SK-MEL-5 (cell line): ENCODE measurements at places on chromosomes 13 and 19. TPM values are rescaled to one million over a fixed set of nuclear protein-coding genes. Genes with fewer than 3 reads are reported as not detected.

GRCh38 chr19:9622531-9622930 lies 1.5 kb upstream of the ZNF561 start:
- no peak for DNase-seq

- DNase-seq: no peak
These were observed 3.1 kb downstream of the ZBTB7A start for GRCh38 chr19:4063369-4064148.

- peak; percentile 65 for DNase-seq
These were observed 169.3 kb downstream of the COL4A1 start for GRCh38 chr13:110137680-110138009.

DNA sequence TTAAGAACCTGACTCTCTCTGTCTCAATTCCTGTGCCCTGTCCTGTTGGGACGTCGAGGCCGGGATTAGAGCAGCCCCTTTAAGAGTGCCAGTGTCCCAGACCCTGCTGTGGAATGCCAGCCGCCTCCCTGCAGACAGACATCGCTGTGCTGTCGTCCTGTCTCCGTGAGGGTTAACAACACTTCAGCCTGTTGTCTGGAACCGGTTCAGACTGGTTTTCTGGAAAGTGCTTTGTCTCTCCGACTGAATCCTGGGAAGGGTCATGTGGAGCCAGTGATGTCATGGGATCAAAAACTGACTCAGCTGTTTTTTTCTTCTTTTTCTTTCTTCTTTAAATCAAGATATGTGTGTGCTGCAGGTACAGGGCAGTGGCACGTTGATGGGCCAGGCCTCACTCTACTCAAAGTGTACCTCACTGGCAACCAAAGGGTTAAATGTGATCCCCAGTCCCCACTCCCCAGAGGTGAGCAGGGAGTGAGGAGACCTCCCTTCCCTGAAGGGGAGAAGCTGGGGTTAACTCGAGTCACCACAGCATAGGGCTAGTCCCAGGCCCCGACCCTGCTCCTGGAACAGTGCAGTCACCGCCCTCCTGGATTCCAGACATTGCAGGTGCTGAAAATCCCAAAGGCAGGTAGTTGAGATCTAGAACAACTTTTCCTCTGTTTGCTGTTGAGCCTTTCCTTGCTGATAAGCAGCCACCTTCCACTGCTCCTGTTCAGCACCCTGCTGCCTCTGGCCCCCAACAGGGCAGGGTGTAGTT lies 50.8 kb downstream of the TSSK6 start:
- no peak for DNase-seq

GRCh38 chr13:111904701-111905608 lies 162.0 kb upstream of the SOX1 start:
- DNase-seq: no peak

GRCh38 chr13:25143706-25144105 lies 28.4 kb downstream of the AMER2 start:
- DNase-seq: no peak

DNA sequence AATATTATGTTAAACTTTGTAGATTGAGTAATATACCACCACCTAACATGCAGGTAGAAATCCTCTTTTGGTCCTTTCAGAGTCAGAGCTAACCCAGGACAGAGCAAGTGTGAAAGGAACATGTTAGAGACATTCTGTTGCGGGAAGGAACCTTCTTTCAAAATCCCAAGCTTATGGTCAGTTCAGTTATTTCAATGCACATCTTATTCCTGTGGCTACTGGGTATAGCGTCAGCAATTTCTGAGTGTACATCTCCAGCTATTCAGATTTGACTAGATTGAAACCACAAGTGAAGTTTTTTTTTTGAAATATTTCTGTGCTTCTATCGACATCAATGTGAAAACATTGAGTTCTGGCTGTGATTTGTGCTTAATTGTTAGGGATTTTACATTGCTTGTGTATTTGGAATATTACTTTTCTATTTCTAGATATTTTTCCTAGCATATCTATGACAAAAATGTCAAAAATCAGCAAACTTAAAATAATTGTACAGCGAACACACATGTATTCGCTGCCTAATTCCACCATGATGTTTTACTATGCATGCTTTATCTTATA lies 165.3 kb downstream of the LMO7 start:
- no peak for DNase-seq

The CABP5 gene
- not detected in 2 replicates for total RNA-seq

The IGFL1 gene
- not detected in 2 replicates for total RNA-seq

The BEST2 gene
- not detected in 2 replicates for total RNA-seq
